Adrenal gland (tissue), 19 donors: ENCODE measurements at places on chromosomes 4 and X. TPM values are rescaled to one million over a fixed set of nuclear protein-coding genes. Genes with fewer than 3 reads are reported as not detected.

DNA sequence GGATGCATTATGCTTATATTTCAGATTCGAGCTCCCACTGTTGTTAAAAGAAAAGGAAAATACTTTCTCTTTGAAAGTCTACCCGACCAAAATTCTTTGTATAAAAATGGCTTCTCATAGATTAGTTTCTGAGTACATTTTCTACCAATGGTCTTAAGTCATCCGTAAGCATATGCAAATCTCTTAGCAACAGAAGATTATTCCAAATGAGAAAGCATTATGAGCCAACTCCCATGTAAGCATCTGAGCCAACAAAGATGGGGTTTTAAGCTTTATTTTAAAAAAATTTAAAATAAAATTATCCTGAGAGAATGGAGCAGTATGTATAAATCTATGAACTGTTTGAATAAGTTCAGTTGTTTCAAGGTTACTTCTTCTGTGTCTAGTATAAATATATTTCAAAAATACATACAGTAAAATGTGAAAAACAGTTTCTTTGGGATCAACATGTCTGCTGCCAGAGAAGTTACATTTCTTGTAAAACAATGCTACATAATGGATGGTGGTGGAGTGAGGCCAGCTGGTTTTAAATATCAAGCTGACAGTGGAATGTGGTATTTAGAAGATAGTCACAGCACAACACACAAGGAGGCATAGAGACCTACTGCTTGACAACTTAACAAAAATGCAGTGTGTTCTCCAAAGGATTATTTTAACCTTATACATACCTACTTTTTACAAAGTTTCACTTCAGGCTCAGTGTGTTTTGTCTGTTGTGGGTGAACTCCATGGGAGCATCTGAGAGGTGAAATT is 199.5 kb upstream of the DIPK2B start:
- no peak for DNase-seq

- no peak for DNase-seq
Measured at GRCh38 chr4:88953400-88953799, 103.6 kb downstream of the FAM13A start.

DNA sequence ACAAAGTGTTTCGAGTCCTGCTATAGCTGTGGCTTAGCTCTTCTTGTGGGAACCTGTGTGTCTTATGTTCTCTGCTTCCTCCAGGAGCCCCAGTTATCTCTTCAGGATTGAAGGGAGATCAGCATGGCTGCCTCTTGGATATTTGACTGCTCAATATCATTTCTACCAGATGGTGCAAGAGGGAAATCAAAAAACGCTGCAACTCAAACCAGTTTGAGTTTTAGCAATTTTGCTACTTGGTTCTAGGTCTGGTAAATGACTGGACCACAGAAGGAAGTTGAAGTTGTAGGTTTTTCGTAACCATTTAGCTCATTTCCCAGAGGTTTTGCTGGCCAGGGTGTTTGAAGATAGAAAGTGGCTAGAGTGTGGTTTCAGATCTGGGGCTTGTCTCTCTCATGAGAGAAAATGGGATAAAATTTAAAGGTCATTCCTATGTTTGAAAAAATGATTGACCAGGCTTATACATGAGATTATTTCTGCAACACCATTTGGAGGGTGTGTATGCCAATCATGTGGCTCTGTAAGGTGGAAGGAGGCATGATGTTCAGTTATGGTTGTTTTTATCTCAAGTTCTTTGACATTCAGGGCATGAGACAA is 210.4 kb downstream of the SPRY1 start:
- DNase-seq, result no peak

GRCh38 chr4:117474987-117475386 is 389.6 kb upstream of the TRAM1L1 start:
- no peak for DNase-seq

- no peak for DNase-seq
Measured at GRCh38 chr4:23021040-23021439, 328.3 kb downstream of the GBA3 start.

DNA sequence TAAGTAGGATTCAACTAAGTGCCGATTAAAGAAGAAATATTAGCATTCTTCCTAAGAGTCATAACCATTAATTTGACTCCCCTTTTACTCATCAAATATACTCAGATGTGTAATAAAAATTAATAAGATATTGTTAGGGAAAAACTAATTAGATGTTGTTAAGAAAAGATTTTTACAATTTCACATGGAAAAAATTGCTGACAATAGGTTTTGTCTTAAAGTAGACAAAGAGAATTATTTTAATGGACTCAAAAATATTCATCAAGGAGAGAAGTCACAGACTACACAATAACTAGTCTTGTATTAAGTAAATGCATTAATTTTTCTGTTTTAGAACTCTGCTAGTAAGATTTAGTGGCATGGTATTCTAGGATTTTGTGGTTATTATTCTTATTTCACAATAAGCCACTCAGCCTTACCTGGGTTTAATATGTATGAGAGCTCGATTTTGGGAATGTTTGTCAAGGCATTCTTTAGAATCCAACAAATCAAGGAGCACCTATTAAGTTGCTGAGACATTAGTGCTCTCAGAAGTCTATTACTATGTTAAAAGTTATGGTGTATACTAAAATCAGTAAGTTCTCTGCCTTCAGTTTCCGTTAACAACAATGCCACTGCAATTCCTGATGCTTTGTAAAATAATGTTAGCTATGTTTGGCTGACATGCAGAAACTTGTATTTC is 110.2 kb upstream of the UGT8 start:
- DNase-seq, result no peak

- DNase-seq, result no peak
Measured at GRCh38 chr4:11081006-11081405, 347.7 kb downstream of the HS3ST1 start.

The AKAP14 gene
- polyA plus RNA-seq, result not detected

The FAM156A gene
- polyA plus RNA-seq, result 56.0 TPM
